ENCODE measurements at places on chromosomes 5 and 9.

GRCh38 chr5:84725946-84726570 is 341.4 kb upstream of the EDIL3 start:
- DNase-seq: no peak

DNA sequence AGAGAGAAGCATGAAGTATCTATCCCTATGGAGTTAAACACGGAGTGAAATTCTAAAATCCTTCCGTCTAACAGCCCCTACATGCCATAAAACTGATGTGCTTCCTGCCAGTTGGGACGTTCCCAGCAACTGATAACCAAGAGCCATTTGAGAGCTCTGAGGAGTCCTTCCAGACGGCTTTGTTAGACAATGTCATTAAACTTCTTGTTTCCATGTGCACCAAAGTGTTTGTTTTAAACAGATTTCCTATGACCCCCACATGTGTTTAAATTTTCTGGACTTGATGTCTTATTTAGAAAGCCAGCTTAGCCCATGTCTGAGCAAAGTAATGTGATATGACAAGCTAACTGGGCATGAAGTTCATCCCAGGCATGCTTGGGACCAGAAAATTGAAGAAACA is 57.2 kb upstream of the LPAR1 start:
- DNase-seq: no peak

DNA sequence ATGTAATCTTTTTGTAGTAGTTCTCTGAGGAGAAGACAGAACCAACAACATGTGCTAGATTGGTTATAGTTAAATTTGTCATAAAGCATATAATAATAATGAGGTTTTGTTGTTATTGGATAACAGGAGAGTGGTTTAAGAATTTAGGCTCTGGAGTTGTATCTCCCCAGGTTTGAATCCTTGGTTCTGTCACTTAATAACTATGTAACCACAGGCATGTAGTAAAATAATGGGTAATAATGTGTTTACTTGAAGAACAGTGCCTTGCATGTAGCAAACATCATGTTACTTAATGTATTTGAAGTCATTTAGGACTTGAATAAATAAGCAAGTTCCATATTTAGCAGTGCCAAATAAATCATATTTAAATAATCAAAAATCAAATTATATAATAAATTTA is 55.8 kb downstream of the NSD1 start:
- DNase-seq: no peak

DNA sequence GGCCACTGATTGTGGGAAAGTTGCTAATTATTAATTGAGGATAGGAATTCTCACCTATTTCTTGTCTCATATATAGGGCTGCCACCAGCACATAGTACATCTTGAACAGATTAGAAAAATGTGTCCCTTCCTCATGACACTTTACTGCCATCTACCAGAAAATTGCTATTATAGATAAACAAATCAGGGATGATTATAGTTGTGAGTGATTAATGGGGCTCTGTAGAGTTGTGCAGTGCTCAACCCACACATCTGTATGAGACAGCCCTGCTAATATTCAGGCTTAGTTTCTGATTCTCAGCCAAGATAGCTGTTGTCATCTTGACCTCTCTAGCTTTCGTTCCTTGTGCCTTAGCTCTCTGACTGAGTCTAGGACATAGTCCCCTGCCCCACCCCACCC is 373.3 kb downstream of the TLE4 start:
- DNase-seq: no peak

- DNase-seq: no peak
These were observed 71.1 kb downstream of the GNAQ start for GRCh38 chr9:77960356-77961153.

DNA sequence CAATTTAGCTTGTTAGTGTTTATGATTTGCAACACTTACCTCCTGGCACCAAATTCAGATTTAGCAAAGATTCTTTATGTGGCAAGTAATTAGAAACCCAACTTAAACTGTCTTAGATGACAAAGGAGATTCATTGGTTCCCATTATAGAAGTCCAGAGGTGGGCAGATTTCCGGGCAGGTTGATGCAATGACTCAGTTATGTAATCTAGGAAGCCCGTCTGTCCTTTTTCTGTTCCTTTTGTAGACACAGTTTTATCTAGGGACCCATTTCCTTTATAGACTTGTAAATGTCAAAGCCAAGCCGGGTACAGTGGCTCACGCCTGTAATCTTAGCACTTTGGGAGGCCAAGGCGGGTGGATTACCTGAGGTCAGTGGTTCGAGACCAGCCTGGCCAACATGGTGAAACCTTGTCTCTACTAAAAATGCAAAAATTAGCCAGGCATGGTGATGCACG is 20.3 kb upstream of the ANKRD33B start:
- no peak for DNase-seq

DNA sequence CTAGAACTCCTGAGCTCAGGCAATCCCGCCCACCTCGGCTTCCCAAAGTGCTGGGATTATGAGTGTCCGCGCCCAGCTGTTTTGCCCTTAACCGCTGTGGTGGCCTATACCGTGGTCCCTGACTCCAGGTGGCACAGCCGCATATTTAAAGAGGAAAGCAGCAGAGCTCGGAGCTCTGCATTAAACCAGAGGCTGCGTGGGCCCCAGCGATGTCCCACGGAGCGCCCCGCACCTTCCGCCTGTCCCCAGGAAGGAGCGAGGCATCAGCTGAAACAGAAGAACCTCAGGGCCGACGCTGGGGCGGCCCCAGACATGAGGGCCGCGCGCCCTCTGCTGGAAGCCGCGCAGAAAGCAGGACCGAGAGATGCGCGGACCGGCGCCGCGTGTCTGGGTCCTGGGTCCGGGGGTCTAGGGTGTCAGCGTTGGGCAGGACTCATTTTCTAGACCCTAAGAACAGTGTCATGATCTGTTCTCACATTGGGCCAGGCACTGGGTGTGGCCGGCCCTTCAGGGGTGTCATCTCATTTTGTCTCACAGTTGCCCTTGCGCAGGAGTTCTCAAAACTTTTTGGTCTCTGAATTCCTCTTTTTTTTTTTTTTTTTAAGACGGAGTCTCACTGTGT is 37.7 kb downstream of the LAMC3 start:
- DNase-seq: no peak
